ELF-1 (cell line): ENCODE measurements at places on chromosomes 2 and 18.

GRCh38 chr2:34738691-34739090, 1139.6 kb upstream of the FAM98A start:
- DNase-seq, result peak; percentile 49

- no peak for DNase-seq
Observed at GRCh38 chr2:232361646-232362045, 16.9 kb upstream of the ALPP start.

DNA sequence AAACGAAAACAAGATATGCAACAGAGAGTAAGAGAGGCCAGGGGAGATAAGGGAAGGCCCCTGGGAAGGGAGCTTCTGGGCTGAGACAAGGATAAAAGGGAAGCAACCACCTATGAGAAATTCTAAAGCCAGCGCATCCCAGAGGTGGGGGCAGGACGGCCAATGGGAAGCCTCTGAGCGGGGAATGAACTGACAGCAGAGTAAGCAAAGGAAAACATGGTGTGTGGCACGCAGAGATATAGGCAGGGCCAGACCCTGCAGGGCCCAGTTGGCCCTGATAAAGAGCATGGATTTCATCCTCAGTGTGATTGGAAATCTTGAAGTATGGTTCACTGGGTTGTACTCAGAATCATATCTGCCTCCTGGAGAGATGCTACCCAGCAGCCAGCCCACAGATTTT, 78.7 kb downstream of the IRS1 start:
- peak; percentile 78 for DNase-seq

GRCh38 chr18:58097121-58097906, 53.3 kb downstream of the NEDD4L start:
- no peak for DNase-seq

DNA sequence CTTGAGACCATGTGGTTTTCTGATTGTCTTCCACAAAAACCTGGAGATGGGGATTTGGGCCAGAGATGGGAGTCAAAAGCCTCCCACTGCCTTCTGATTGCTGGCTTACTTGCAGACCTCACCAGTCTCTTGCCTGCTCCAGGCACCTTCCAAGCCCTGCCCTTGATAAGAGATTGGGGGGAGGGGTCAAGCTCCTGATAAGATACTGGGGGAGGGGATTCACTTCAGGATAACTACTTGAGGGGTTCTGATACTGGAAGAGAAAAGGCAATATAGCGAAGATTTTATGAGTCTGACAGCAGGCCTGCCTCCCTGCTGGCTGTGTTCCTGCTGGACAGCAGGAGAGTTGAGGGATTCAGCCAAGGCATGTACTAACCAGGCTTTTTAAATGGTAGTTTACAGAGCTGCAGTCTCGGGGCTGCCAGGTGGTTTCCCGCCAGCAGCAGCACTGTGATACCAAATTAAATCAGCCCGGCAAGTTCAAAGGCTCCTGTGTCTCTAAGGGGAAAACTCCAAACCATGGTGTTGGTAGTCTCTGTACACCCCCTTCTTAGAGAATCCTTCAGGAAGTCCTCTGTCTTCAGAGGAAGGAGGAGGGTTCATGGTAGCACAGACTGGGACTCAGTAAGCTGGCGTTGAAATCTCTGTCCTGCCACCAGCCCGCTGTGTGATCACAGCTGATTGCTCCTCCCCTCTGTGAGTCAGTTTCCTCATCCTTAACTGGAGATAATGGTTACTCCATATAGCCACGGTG, 58.3 kb downstream of the FBXO36 start:
- peak; percentile 74 for DNase-seq
